ENCODE measurements at places on chromosomes 1 and 21.
A peak's percentile ranks its signal among the peaks of the same experiment; 100 is the strongest.

GRCh38 chr1:160755461-160755860 lies 16.4 kb downstream of the SLAMF7 start:
- H3K4me1 ChIP-seq: no peaks in the 10 kb centered on the region
- DNase-seq: no peak
- no peak overlapping the region for H3K4me3 ChIP-seq
- no peak overlapping the region for H3K27ac ChIP-seq

- H3K4me3 ChIP-seq: no peak overlapping the region
- H3K27ac ChIP-seq: no peak overlapping the region
- H3K36me3 ChIP-seq: peaks cover 11% of the 10 kb centered on the region
Observed at GRCh38 chr1:66770240-66770639, 18.0 kb downstream of the DYNLT5 start.

DNA sequence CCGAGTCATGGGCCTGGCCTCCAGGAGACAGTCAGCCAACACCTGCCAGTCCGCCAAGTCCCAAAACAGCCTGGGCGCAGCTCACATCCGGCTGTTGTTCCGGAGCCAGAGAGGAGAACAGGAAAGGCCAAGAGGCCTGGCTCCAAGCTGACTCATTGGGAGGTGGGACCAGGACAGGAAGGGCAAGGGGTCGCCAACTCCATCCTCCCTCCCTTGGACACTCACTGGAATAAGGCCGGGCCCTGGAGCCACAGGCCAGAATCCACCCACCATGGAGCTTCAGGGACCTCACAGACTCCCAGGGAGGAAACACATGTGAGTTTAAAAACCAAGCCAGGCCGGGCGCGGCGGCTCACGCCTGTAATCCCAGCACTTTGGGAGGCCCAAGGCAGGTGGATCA lies 25.1 kb upstream of the CLIC4 start:
- peaks cover 11% of the 10 kb centered on the region for H3K27me3 ChIP-seq
- H3K4me3 ChIP-seq: no peak overlapping the region
- peak; percentile 30 for DNase-seq
- H3K4me1 ChIP-seq: peaks cover 20% of the 10 kb centered on the region
- H3K27ac ChIP-seq: no peak overlapping the region

DNA sequence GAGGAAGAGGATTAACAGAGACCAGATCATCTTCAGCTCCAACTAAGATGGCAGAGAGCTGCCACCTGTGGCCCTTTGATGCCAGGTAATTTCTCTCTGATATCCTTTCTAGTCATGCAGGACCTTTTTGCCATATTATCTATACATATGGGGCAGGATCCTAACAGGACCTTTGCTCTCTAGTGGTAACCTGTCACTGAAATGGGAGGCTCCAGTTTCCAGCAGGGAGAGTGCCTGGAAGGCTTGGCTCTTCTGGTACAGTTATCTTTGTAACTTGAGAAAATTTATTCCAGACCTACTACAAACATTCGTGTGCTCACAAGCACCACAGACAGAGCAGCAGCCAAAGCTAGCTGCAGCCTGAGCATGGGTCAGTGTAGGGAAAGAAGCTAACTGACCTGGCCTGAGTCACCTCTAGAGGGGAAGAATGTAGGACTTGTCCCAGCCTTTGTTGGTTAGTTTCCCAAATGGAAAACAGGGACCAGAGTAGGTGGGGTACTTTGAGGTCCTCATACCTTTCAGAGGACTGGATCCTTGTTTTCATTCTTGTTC lies 86.5 kb upstream of the MACF1 start:
- no peak overlapping the region for H3K27ac ChIP-seq
- H3K27me3 ChIP-seq: peaks cover 2% of the 10 kb centered on the region
- no peak overlapping the region for H3K4me3 ChIP-seq
- H3K4me1 ChIP-seq: peaks cover 10% of the 10 kb centered on the region

GRCh38 chr21:46316708-46317324 lies 6.9 kb downstream of the C21orf58 start:
- H3K27ac ChIP-seq: no peak overlapping the region
- H3K4me1 ChIP-seq: peaks cover 11% of the 10 kb centered on the region
- H3K4me3 ChIP-seq: no peak overlapping the region
- DNase-seq: no peak
- H3K36me3 ChIP-seq: peaks cover 4% of the 10 kb centered on the region
- no peaks in the 10 kb centered on the region for H3K27me3 ChIP-seq

DNA sequence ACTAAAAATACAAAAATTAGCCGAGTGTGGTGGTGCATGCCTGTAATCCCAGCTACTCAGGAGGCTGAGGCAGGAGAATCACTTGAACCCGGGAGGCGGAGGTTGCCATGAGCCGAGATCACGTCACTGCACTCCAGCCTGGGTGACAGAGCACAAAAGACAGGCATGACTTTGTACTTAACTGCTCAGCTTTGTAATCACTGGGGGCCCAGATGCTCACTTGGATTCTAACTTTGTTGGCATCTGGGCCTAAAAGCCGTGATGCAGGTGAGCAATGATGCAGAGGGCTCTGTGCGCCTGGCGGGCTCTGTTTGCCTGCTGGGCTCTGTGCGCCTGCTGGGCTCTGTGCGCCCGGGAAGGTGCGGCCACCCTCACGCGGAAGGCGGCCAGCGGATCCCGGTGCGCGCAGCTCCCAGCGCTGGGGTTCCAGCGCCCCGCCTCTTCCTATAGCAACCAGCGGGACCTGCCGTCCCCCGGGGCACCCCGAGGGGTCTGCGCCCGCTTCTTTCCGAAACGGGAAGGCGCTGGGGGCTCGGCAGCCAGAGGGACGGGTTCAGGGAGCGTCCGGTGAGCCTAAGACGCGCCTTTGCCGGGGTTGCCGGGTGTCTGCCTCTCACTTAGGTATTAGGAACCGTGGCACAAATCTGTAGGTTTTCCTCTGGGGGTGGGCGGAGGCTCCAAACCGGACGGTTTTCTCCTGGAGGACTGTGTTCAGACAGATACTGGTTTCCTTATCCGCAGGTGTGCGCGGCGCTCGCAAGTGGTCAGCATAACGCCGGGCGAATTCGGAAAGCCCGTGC lies 31.7 kb downstream of the PRMT2 start:
- peak overlapping the region; percentile 88 for H3K4me3 ChIP-seq
- peaks cover 21% of the 10 kb centered on the region for H3K36me3 ChIP-seq
- no peak for DNase-seq
- H3K27me3 ChIP-seq: peaks cover 6% of the 10 kb centered on the region

DNA sequence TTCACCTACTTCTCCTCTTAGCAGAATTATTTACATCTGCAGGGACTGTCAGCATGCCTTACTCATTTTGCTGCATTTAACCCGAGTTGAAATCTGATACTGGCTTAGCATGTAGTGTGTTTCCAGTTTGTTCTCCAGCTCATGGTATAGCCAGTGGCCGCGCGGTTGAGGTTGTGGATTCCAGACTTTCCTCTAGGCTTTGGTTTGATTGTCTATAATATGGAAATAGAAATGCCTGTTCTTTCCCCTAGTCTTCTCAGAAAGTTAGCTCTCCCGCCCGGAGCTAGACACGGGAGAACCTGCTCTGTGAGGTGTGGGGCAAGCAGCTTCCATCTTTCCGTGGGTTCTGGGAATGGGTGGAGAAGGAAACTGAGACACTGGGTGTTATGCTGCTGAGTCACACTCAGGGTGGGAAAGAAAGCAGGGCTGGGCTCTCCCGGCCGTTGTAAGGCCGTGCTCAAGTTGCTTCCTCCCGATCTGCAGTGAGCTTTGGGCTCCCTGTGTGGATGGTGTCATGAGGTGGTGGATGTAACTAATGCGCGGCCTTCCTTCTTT lies 206.8 kb upstream of the TMEM51 start:
- H3K27me3 ChIP-seq: peaks cover 14% of the 10 kb centered on the region
- H3K27ac ChIP-seq: no peak overlapping the region
- no peaks in the 10 kb centered on the region for H3K36me3 ChIP-seq

- H3K27me3 ChIP-seq: peaks cover 1% of the 10 kb centered on the region
- H3K4me1 ChIP-seq: no peaks in the 10 kb centered on the region
- DNase-seq: no peak
- H3K4me3 ChIP-seq: no peak overlapping the region
Observed at GRCh38 chr1:55128418-55128995, 86.7 kb downstream of the USP24 start.

DNA sequence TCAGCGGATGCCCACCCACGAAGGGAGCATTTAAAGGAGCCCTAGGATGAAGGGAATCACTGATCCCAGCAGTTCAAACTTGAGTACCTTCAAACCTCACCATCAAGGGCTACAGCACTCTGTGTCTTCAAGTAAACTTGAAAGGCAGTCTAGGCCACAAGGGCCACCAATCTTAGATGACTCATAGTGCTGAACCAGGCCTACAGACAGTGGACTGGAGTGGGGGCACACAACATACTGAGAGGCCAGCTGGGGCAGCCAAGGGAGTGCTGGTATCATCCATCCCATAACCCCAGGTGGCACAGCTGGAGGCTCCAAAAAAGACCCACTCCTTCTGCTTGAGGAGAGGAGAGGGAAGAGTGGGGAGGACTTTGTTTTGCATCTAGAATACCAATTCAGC lies 345.4 kb downstream of the DUSP10 start:
- H3K4me1 ChIP-seq: no peaks in the 10 kb centered on the region
- no peak for DNase-seq
- peaks cover 1% of the 10 kb centered on the region for H3K27me3 ChIP-seq
- H3K36me3 ChIP-seq: no peaks in the 10 kb centered on the region
- H3K4me3 ChIP-seq: no peak overlapping the region
- H3K27ac ChIP-seq: no peak overlapping the region
